ENCODE measurements at places on chromosomes 2 and 18.

DNA sequence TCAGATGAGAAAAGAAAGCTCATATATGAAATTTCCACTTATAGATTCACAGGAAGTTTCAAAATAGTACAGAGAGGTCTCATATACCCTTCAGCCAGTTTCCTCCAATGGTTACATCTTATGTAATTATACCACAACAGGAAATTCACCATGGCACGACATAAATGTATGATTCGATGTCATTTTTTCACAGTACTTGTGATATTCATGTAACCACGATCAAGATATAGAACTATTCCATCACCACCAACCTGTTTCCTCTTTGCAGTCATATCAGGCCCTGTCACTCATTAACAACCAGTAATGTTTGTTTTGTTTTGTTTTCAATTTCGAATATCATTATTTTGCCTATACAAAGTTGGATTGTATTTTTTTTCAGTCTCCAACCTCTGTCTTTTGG is 314.3 kb upstream of the POU3F3 start:
- H3K27me3 ChIP-seq = no peaks in the 10 kb centered on the region
- no peak overlapping the region for H3K27ac ChIP-seq
- H3K4me3 ChIP-seq = no peak overlapping the region
- DNase-seq = no peak
- H3K36me3 ChIP-seq = no peaks in the 10 kb centered on the region

DNA sequence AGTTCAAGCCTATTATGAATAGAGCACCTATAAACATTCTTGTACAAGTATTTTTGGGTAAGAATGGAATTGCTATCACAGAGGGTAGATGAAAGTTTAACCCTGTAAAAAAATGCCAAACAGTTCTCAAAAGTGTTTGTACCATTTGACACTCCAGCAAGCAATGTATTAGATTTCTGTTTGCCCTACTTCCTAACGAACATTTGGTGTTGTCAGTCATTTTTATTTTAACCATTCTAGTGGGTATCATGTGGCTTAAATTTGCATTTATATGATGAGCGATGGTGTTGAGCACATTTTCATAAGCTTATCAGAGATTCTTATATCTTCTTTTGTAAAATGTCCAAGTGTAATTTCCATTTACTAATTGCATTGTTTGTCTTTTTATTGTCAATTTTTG is 608.2 kb upstream of the ACVR2A start:
- no peak overlapping the region for H3K4me3 ChIP-seq
- H3K36me3 ChIP-seq = no peaks in the 10 kb centered on the region
- no peaks in the 10 kb centered on the region for H3K27me3 ChIP-seq
- no peak for DNase-seq

DNA sequence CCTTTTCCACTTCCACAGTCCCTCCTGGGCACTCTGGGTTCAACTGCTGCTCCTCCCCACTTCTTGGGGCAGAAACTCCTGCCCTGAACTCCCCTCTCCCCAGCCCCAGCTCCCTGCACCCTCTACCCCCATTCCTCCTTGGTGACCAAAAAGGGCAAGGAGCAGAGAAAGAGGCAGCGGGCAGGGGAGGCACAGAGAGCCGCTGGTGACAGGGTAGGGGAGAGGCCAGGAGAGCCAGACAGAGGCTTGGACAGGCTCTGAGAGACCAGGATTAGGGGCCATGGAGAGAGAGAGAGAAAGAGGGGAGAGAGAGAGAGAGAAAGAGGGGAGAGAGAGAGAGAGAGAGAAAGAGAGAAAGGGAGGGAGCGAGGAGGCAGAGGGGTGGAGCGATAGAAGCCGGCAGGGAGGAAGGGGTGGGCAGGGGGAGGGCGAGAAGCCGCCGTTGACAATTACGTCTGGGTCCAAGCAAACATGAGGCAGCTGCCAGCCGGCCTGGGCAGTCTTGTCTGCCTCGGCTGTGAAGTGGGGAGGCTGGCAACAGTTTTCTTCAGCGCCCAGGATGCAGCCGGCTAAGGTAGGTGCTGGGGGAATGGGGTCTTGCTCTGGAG is at the start of gene KCNIP3:
KCNIP3 (plus strand) TSS at position 468 of the 608 bp plus-strand sequence; CDS start at position 560, 92 bp downstream.
- H3K4me1 ChIP-seq = no peaks in the 10 kb centered on the region
- H3K4me3 ChIP-seq = no peak within 1 kb of the TSS

- no peak overlapping the region for H3K4me3 ChIP-seq
- peaks cover 80% of the 10 kb centered on the region for H3K4me1 ChIP-seq
- H3K36me3 ChIP-seq = no peaks in the 10 kb centered on the region
- peak overlapping the region; percentile 74 for H3K27ac ChIP-seq
- H3K27me3 ChIP-seq = no peaks in the 10 kb centered on the region
- DNase-seq = no peak
Measured at GRCh38 chr2:173117678-173118077, 42.0 kb downstream of the MAP3K20 start.

GRCh38 chr2:75788154-75788553 is 77.4 kb upstream of the GCFC2 start:
- peak; percentile 7 for DNase-seq
- no peaks in the 10 kb centered on the region for H3K4me1 ChIP-seq
- H3K4me3 ChIP-seq = no peak overlapping the region
- no peaks in the 10 kb centered on the region for H3K36me3 ChIP-seq
- H3K27ac ChIP-seq = no peak overlapping the region

DNA sequence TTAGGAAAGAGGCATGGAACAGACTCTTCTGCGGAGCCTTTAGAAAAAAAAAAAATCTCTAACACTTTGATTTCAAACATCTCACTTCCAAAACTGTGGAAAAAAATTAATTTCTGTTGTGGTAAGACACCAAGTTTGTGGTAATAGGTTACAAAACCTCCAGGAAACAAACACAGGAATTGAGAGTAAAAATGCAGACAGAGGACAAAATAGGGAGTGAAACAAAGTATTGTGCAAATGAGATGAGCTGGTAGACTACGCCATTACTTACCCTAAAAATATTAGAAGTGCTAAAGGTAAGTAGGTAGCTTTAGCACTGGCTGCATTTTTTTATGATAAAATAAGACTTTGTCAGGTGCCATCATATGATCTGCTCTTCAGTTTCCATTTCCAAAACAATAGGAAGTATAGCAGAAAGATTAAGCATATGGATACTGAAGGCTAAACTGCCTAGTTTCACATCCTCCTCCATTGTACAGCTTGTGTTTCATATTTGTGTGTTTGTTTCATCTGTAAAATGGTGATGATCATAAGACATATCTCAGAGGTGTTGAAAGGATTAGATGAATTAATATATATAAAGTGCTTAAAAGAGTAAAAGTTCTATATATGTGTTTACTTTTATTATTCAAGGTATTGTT is 309.2 kb downstream of the NR4A2 start:
- no peak overlapping the region for H3K27ac ChIP-seq
- H3K4me1 ChIP-seq = no peaks in the 10 kb centered on the region
- H3K4me3 ChIP-seq = no peak overlapping the region
- H3K27me3 ChIP-seq = no peaks in the 10 kb centered on the region

GRCh38 chr2:66212749-66213148 is 222.2 kb upstream of the MEIS1 start:
- DNase-seq = no peak
- H3K27me3 ChIP-seq = no peaks in the 10 kb centered on the region
- no peak overlapping the region for H3K4me3 ChIP-seq

GRCh38 chr2:100782380-100782878 is 37.5 kb upstream of the NPAS2 start:
- no peaks in the 10 kb centered on the region for H3K36me3 ChIP-seq
- no peaks in the 10 kb centered on the region for H3K4me1 ChIP-seq
- H3K4me3 ChIP-seq = no peak overlapping the region
- H3K27ac ChIP-seq = no peak overlapping the region

GRCh38 chr2:100976645-100977391 is 25.3 kb upstream of the RPL31 start:
- H3K27me3 ChIP-seq = no peaks in the 10 kb centered on the region
- no peak for DNase-seq
- no peak overlapping the region for H3K27ac ChIP-seq
- no peaks in the 10 kb centered on the region for H3K4me1 ChIP-seq

GRCh38 chr2:188678882-188679281 is 295.3 kb upstream of the COL3A1 start:
- H3K36me3 ChIP-seq = no peaks in the 10 kb centered on the region
- no peak overlapping the region for H3K27ac ChIP-seq

DNA sequence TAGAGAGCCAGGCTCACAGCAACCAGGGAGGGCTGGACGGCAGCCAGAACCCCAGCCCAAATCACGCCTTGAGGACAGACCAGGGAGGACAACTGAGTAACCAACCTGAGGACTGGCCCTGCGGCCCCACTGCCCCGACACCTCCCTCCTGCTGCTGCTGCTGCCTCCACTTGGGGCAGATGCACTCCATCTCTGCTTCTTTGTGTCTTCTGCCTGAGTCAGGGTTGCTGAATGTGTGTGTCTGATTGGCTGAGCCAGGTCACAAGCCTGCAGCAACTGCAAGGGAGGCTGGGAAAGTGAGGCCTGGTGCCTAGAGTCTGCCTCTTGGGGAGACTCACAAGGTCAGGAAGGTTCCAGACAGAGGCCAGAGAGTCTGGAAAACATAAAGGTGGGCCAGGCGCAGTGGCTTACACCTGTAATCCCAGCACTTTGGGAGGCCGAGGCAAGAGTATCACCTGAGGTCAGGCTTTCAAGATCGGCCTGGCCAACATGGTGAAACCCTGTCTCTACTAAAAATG is 83.4 kb downstream of the ZFP36L2 start:
- H3K36me3 ChIP-seq = no peaks in the 10 kb centered on the region
- DNase-seq = no peak
- no peak overlapping the region for H3K27ac ChIP-seq
- H3K4me3 ChIP-seq = no peak overlapping the region
- H3K27me3 ChIP-seq = no peaks in the 10 kb centered on the region

- no peaks in the 10 kb centered on the region for H3K36me3 ChIP-seq
- no peak overlapping the region for H3K4me3 ChIP-seq
- DNase-seq = no peak
- H3K27ac ChIP-seq = no peak overlapping the region
- H3K27me3 ChIP-seq = no peaks in the 10 kb centered on the region
Measured at GRCh38 chr2:106332054-106332453, 136.2 kb downstream of the RGPD3 start.

DNA sequence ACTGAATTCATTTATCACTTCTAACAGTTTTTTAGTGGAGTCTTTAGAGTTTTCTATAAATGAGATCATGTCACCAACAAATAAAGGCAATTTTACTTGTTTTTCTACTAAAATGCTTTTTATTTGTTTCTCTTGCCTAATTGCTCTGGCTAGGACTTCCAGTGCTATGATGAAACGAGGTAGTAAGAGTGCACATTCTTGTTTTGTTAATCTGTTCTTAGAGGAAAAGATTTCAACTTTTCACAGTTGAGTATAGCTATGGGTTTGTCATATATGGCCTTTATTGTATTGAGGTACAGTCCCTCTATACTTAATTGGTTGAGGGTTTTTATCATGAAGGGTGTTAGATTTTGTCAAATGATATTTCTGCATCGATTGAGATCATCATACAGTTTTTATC is 5.6 kb downstream of the IL18RAP start:
- no peak for DNase-seq
- no peaks in the 10 kb centered on the region for H3K36me3 ChIP-seq
- no peak overlapping the region for H3K27ac ChIP-seq

DNA sequence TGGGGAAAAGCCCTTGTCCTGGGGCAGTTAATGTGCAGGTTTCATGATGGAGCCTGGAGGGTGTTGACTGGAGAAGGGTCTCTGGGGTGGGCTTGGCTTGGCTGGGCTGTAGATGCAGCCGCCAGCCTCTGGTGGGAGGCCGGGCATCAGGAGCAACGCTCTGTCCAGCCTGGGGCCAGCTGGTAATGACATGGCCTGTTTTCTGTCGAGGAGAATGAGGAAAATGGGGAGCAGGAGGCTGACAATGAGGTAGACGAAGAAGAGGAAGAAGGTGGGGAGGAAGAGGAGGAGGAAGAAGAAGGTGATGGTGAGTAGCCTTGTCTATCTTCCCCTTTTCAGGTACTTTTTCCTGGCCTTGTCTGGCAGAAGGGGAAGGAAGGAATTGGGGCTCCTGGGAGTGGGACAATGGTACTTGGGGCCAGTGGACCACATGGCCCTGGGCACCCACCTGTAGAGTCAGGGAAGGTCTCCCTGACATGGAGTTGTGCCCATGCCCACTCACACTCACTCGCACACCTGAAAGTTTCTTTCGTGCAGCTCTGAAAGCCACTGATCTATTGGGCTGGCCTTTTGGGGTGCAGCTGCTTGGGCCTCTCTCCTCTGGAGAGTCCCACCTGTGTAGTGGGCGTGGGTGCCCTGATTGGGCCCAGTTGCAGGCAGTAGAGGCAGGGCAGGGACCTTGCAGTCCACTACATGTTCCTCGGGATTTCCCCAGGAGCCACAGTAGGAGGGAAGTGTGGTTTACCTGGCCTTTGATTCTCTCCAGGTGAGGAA is 3.5 kb downstream of the PTMA start:
- no peak for DNase-seq
- peak overlapping the region; percentile 82 for H3K4me3 ChIP-seq
- H3K4me1 ChIP-seq = peaks cover 39% of the 10 kb centered on the region
- no peaks in the 10 kb centered on the region for H3K27me3 ChIP-seq

DNA sequence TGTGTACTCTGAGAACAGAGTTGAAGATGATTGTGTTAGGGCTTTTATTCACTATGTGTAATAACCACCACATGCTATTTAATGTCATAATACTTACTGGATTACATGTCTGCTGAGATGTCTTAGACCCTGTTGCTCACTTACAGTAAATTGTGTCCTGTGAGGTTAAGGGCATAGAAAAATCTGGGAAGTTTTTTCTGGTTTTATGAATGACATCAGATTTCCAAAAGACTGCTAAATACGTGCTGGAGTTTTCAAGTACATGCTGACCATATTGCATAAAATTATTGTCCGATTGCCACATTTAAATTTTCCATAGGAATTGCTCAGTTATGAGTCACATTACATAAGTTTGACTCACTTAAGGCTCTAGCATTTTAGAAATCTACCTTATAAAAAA is 96.7 kb upstream of the COL5A2 start:
- H3K27ac ChIP-seq = no peak overlapping the region
- H3K27me3 ChIP-seq = no peaks in the 10 kb centered on the region
- H3K4me3 ChIP-seq = no peak overlapping the region

DNA sequence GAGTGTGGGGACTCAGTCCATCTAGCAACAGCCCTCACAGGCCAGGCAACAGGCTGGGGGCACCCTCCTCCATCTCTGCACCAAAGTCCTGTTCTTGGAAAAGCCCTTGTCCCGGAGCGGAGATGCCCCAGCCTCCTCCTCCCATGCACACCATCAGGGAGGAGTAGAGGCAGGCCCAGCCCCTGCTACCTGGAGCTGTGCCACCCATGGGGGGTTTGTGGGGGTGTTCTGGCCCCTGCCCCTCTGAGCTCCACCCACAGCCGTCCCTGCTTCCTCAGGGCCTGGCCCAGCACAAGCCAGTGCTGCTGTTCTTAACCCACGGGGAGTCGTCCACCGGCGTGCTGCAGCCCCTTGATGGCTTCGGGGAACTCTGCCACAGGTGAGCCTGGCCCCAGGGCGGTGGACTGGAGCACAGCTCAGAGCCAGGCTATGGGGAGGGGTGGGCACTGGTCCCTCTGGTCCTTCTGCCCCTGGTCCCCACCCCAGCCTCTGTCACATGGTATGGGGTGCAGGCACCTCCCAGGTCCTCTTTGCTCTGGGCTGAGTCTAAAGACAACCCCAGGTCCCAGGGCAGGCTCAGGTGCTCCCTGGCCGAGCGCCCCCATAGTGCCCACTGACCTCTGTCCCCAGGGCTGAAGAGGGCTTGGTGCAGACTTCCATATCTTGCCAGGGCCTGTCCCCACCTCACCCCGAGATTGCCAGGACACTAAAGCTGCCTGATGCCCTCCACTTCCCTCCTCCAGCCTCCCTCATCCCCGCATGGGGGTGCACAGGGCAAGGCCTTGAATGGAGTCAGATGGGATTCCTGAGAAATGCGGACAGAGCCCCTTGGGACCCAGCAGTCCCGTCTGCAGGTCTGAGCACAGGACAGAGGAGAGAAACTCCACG is 2.7 kb downstream of the AGXT start:
- H3K27me3 ChIP-seq = no peaks in the 10 kb centered on the region
- no peaks in the 10 kb centered on the region for H3K36me3 ChIP-seq
- H3K4me3 ChIP-seq = no peak overlapping the region
- H3K4me1 ChIP-seq = no peaks in the 10 kb centered on the region

All from gastrocnemius medialis (tissue), 4 donors.